ENCODE measurements at places on chromosomes 1 and 21. TPM values are rescaled to one million over a fixed set of nuclear protein-coding genes. Genes with fewer than 3 reads are reported as not detected.
A peak's percentile ranks its signal among the peaks of the same experiment; 100 is the strongest.

The HDGF gene
- 104 TPM for total RNA-seq

The AURKAIP1 gene
- total RNA-seq = 152 TPM

The TTC39A gene
- 6.8 TPM for total RNA-seq

The MT1HL1 gene
- not detected for total RNA-seq

The TEX38 gene
- 0.68 TPM for total RNA-seq

The SPATA46 gene
- not detected for total RNA-seq

The KPNA6 gene
- total RNA-seq = 39.9 TPM

The LORICRIN gene
- total RNA-seq = not detected

The KCNE2 gene
- 0.32 TPM for total RNA-seq

The EVA1C gene
- total RNA-seq = 0.43 TPM

The MRPS15 gene
- 134 TPM for total RNA-seq

The GBP4 gene
- 1.9 TPM for total RNA-seq

The EVA1B gene
- total RNA-seq = 10.8 TPM

- ATAC-seq = no peak
Observed at GRCh38 chr1:116585886-116586285, 15.1 kb upstream of the CD58 start.

- ATAC-seq = no peak
Observed at GRCh38 chr1:163162381-163162914, 40.3 kb downstream of the RGS5 start.

GRCh38 chr1:101178341-101178687, 58.5 kb upstream of the S1PR1 start:
- no peak for ATAC-seq

DNA sequence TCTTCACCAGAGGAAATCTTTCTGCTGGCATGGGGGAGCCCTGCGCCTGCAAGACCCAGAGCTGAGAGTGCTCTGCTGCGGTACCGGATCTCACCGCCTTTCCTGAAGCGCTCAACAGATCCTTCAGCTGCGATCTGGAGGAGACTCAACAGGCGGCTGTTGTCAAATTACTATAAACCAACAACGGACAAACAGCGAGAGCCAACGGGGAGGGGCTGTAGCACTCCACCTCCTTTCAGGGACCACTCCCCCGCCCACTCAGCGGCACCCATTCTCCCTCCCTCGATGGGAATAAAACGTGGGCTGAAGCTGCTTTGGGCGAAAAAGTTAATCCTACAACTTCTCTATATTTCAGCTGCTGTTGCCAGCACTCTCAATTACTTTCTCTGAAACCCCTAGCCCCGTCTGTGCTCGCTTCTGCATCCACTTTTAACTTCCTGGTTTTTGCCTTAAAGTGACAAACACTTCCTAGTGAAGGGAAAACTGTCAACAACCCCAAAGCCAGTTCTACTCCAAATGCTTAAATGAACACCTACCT, at the start of gene FMO5:
FMO5 (minus strand) TSS at position 147 of the 538 bp plus-strand sequence. CDS start 310 bp downstream, outside the sequence.
- ATAC-seq = peak; percentile 75

DNA sequence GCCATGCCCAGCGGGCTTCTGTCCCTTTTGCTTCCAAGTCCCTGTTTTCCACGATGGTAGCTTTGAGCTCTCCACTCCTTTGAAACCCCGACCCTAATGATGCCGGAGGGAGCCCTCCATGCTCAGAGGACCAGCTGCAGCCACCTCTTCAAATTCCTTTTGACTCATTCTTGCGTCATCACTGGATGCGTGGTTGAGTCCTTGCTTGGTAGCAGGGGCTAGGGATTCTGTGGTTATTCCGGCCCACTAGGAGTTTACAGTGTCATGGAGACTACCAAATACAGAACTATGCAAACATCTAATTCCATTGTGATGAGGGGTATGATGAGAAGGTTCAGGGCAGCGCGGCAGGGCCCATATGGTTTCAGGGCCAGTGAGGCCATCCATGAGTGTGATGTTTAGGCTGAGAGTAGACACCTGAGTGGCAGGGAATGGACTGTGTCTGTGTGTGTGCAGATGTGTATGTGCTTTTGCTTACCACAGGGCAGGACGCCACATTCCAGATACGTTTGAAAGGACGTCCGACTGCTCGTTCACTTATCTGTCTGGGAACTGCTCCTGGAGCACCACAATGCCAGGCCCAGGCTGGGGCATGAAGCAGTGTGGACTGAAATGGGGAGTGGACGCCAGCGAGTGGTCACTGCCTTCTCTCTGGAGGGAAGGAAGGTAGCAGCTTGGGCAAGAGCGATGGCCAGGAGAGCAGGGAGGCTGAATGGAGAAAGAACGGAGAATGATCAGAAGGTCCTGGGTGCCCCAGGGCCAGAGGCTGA, 30.4 kb upstream of the ZBTB21 start:
- peak; percentile 49 for ATAC-seq

GRCh38 chr1:14755518-14756252, 157.2 kb downstream of the KAZN start:
- ATAC-seq = no peak

DNA sequence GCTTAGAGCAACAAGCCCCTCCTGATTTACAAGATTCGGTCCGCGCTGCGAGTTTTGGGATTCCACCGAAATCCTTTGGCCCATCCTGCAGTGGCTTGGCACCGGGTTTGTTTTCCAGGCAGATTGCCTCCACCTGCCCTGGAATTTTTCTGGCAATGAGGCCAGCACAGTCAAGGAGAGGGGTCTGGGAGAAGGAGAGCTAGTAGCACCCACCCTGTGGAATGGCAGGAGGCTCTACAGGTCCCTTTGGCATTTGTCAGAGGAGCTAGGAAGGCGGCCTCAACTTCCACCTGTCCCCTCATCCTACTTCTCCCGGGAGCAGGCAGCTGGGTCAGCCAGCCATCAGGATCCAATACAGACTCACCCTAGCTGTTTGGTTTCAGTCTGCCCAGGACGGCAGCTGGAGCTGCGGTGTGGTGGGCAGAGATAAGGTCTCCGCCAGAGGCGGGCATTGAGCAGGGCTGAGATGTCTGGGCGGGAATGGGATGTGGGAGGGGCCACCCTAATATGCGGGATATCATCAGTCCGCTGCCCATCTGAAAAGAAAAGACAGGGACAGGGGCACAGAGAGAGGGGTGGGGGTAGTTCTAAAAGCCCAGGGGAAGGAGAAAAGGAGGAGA, 37.8 kb upstream of the PRELP start:
- no peak for ATAC-seq

- no peak for ATAC-seq
Observed at GRCh38 chr1:1434131-1434823, 1.2 kb upstream of the VWA1 start.

- ATAC-seq = peak; percentile 17
Observed at GRCh38 chr1:15616373-15617172, 685 bp upstream of the DDI2 start.

- ATAC-seq = no peak
Observed at GRCh38 chr1:198486903-198487302, 53.6 kb downstream of the ATP6V1G3 start.

DNA sequence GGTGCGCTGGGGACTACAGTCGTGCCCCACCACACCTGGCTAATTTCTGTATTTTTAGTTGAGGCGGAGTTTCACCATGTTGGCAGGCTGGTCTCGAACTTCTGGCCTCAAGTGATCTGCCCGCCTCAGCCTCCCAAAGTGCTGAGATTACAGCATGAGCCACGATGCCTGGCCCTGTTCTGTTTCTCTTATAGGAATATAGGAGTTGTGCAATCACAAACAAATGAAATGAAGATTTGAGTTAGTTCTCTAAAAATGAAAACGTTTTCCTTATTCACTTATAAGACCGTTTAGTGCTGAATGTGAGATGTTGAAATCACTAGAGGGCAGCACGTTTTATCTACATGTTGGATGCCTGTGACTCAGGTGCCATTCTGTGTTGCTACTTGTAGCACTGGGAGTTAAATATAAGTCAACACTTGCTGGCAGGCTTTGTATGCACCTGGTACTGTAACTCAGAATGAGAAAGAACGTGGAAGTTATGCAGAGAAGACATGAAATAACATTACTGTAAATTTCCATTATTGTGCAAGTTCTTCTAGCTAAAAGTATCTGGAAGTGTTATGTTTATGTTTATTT, 45.8 kb downstream of the MIGA1 start:
- peak; percentile 57 for ATAC-seq

DNA sequence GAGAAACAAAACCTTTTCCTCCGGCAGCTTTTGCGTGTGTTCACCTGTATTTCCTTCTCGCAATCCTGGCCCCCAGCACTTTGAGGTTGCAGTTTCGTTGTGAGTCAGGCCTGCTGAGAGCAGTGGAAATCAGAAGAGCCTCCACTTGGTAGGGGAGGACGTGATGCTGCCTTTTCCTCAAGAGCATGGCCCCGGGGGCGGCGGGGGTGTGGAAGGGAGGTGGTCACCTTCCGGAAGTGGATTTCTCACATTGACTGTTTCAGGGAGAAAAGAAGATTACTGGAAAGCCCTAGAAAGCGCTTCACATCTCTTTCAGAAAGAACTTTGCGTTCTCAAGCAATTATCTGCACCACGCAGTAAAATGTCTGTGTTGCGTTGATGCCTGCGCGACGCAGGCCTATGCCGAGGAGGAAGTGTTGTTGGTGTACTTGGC, 12.2 kb upstream of the IL10 start:
- no peak for ATAC-seq

DNA sequence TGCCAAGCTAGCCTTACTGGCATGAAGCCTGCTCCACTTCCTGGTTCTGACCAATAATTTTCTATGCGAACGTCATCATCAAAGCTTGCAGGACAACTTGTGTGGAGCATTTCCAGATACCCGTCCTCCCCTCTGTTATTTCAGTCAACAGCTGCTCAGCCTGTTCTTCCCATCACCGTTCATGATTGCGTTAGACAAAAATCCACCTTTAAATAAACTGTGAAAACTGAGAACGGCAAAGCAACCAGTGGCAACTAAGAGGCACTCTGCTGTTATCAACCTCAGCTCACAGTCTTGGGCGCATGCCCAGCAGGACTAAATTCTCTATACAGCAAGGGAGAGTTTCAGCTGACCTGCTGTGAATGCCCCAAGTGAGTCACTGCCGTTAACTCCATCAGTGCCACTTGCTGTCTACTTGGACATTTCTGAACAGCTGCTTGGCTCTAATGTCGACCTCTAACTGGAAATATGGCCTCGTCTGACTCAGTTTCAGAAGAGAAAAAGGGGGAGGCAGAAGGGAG, 207.4 kb upstream of the RUNX1 start:
- peak; percentile 97 for ATAC-seq

DNA sequence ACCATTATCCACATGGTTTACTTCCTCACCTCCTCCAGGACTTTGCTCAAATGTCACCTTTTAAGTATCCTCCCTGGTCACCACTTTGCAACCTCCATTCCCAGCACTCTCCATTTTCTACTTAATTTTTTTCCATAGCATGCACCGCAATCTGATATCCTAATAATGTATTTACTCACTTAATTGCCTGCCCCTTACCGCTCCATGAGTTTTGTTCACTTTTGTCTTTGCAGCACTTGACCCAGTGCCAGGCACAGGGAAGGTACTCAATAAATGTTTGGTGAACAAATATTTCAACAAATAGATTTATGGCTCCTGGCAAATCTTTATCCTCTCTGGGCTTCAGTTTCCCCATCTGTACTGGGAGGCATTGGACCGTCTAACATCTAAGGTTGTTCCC, 53.6 kb downstream of the UBE2T start:
- ATAC-seq = no peak

- peak; percentile 93 for ATAC-seq
Observed at GRCh38 chr1:103171041-103171590, 62.8 kb upstream of the COL11A1 start.

DNA sequence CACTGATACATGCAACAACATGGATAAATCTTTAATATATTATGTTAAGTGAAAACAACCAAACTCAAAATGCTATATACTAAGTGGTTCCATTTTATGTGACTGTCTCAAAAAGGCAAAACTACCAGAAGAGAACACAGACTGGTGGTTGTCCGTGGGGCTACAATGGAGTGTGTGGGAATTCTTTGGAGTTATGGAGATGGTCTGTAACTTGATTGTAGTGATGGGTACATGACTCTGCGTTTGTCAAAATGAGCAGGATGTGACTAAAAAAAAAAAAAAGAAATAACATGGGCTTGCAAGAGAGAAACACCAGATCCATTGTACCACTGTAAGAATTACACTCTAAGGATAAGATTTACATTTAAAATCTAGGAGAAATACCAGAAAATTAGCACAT, 52.2 kb upstream of the KIAA1614 start:
- ATAC-seq = no peak

- no peak for ATAC-seq
Observed at GRCh38 chr1:85629532-85629920, 49.0 kb downstream of the CCN1 start.

- ATAC-seq = peak; percentile 5
Observed at GRCh38 chr1:83998205-83998497, 781 bp downstream of the TTLL7 start.

DNA sequence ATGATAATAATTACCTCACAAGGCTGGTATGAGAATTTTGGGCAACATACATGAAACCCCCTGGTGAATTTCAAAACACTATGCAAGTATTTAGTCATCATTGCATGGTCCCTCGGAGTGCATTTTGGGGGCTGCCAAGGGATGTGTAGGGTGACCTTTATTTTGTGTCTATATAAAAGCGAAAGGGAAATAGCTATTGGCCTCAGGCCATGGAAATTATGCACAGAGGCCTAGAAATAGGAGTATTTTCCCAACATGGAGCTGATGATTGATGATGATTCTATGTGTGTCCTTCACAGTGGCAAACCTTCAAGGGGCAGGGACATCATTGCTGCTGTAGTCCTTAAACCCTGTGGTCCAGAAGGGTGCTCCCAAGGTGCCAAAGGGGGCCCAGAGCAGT, 265.5 kb downstream of the ST6GALNAC3 start:
- ATAC-seq = no peak

DNA sequence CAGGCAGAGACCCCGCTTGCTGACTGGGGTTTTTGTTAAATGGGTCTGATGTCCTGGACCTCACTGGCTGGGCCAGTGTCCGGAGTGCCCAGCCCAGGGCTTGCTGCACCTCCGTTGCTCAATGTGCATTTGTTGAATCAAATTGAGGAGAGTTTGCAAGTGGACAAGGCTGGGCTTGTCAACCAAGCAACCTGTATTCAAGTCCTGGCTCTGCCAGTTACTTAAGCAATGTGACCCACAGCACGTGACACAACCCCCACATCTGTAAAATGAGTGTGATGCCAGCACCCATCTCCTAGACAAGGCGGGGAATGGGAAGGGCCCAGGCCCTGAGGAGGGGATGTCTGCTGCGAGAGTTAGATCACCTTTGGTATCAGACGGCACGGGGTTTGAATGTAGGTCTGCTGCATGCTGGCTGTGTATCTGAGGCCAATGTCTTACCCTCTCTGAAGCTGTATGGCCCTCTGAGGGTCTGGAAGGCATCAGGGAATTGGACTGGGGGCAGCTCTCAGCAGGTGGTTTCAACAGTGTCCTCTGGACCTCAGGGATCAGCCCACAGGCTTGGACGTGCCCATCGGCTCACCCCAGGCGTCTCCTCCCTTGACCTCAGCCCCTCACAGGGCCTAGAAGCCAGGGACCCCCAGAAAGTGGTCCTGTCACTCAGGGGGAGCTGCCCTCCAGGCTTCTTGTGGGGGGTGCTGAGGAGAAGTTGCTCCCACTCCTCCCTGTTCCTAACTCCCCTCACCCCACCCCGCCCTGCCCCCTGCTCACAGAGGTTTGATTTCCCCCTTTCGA, 51.0 kb upstream of the RUNX3 start:
- no peak for ATAC-seq

DNA sequence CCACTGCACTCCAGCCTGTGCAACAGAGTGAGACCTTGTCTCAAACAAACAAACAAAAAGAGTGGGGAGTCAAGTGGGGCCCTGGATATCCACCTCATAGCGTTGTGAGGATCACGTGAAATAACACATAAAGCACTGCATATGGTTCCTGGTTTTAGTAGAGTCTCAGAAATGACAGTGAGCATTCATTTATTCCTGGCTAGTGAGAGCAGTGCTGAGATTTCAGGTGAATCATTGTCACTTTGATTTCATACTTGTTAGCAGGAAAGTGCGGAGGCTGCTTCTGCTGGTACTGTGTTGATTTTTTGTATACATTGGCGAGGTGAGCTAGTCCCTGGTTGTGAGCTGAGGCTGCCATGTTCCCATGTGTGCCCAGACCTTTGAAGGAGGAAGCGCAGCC, 22.9 kb downstream of the ARHGEF10L start:
- ATAC-seq = no peak
